Suppressor macrophage (primary cell): ENCODE measurements at places on chromosomes 6 and 20.

- no peak for DNase-seq
These were observed 141.6 kb upstream of the THBS2 start for GRCh38 chr6:169395080-169395805.

GRCh38 chr20:21967481-21967880, 262.0 kb downstream of the PAX1 start:
- DNase-seq, result no peak

GRCh38 chr6:75943381-75943780, 129.1 kb downstream of the IMPG1 start:
- DNase-seq, result no peak

GRCh38 chr20:56628873-56629463, at the start of gene TFAP2C:
Gene TFAP2C (plus strand): TSS chr20:56629306. CDS start chr20:56629545, 239 bp downstream.
- DNase-seq, result peak; percentile 71

GRCh38 chr20:9416421-9416820, 98.0 kb upstream of the LAMP5 start:
- DNase-seq, result no peak

DNA sequence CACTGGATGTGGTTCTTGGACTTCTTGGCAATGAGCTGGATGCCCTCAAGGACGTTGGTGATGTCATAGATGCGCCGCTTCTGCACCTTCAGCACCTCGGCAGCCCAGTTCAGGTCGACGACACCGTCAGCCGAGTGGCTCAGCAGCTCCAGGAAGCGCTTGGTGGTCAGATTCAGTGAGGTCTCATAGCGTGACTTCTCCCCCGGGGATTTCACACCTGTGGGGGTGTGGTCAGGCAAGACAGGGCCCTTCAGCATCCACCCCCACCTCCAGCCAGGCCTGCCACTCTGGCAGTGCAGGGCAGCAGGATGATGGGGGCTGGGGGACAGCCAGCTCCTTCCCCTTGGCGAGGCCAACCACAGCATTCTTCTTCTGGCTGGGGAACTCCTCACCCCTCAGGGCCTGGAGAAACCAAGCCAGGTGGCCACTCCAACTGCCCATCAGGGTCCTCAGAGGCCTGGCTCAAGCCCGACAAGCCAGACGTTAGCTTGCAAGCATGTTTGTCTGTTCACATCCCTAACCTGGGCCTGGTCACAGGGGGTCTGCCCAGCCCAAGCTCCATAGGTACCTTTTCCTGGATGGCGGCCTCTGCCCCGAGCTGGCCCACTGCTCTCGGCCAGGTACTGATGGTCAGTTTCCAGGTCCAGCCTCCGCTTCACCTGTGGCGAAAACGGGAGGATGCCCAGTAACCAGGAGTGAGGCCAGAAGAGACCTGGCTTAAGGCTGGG, 5.7 kb upstream of the NECAB3 start:
- DNase-seq, result no peak

DNA sequence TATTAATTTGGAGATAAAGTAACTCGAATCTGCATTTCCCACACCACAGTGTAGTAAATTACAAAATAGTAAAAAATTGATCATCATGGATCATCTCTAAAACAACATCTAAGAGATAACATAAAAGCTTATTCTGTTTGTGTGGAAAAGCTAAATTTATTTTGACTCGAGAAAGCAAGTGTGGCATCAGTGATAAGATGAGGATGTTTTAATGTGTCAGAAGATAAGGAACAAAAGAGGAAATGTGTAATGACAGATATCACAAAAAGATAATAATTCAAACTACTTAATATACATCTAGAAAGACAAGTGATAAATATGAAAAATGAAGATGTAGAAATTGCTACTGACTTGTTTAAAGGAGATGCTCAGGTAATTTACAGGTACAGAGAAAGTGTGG, 74.1 kb downstream of the DNAH8 start:
- DNase-seq, result no peak

- DNase-seq, result no peak
These were observed 76.3 kb upstream of the SGK1 start for GRCh38 chr6:134394208-134394607.

DNA sequence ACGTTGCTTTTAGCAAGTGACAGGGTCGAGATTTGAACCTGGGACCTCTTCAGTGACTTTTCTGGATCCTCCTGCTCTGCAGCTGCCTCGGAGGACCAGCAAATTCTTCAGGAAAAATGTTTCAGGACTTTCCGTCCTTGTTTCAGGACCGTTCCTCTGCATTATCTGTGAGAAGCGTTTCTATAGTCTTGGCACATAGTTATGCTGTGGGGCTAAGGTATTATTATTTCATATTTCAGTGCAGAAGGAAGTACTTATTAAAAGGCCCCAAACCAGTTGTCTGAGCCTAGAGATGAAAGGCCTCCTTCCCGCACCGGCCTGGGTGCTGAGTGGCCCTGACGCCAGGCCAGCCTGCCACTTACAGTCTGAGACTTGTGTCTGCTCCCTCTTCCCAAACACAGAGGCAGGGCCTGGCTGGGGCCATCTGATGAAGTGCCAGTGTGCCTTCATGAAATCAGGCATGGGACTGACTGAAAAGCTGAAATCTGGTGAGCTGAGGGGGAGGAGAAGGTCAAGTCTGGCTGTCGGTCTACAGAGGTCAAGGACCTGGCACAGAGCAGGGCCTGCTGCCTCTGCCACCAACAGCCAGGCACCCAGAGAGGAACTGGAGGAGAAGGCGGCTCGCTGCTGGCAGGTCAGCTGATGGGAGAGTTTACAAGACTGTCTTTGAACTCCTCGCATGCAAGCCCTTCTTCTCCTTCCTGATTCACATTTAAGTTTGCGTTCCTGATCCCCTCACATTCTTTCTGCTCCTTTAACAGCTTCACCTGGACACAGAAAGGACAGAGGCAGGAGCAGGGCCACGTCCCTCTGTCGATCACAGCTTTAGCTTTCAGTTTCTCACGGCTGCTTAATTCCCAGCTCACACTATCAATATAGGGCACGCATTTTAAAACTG, 8.9 kb upstream of the QKI start:
- peak; percentile 96 for DNase-seq

DNA sequence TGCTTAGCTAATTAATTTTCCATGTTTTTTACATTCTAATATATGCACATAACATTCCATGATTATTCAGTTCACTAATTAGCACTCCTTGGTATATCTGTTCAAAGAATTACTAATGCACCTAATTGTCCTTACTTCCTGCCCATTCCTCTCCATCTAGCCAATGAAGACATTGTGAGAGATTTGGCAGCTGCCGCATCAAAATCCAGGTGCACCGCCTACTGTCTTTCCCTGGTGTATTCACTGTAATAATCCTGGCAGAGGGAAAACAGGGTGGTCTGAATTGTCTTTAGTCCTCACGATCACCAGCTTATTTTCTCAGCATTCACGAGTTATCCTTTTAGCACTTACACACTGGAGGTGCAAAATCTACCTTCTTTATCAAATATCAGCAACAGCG, 61.0 kb upstream of the SCGN start:
- no peak for DNase-seq

DNA sequence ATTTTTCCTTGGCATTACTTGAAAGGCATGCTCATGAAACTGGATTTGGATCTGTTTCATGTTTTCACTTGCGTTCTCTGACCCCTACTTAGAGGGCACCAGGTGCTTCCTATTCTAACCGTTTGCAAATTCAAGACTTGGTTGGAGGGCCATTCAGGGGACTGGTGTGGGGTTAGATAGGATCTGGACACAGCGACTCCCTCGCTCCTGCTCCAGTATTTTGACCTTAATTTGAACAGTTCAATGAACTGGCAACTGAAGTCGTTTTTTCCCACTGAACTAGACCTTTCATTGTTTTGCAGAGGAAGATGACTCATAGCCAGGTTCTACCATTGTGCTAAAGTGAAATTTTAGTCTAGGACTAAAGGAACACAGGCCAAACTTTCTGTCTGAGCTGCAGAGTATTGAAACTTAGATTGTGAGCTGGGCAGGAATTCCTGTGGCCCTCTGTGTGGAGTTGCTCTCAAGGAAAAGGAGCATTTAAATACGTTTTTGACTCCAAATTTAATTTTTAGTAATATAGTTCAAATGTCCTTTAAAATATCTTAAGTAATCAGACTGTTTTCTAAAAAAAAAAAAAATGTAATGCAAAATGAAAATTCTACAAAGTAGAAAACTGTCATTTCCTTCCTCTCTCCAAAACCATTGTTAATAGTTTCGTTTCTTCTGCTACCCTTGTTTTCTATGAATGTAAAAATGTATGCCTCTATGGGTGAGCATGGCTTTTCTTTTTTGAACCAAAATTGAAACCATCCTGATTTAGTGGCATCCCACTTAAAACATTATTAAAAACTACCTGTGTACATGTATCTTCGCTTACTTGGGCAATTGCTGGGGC, 64.8 kb downstream of the UTRN start:
- peak; percentile 47 for DNase-seq

- no peak for DNase-seq
These were observed 59.9 kb downstream of the HTR1B start for GRCh38 chr6:77403424-77403823.

DNA sequence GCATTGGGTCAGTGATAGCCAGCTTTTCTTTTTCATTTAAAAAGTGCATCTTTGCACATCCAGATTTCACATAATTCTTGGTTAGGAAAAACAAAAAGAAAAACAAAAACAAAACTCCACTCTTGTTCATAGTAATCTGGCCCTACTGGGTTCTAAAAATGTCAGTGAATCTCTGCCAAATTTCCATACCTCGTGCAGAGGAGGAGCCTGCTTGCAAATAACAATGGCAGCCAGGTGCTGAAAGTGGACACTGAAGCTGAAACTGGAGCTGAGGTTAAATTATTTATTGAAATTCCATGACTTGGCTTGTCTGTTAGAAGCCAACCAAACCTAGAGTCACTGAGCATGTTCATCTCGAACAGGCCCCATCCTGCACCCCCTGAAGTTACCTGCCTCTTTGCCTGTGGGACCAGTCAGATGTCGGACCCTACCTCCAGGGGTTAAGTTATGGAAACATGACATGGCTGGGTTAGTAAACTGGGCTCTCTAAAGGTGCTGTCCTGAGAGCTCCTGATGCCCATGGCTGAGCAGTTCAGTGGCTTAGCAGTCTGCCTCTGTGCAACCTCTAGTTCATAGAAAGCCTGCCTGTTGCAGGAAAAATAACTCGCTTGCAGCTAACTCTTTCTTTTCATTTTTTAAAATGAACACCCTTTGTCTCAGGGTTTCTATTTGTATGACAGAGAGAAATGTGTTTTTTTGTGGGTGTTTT, 42.7 kb downstream of the CLIC5 start:
- DNase-seq, result no peak

GRCh38 chr6:88730611-88731011, 232.8 kb downstream of the RNGTT start:
- no peak for DNase-seq

GRCh38 chr6:137588472-137588871, 94.3 kb upstream of the OLIG3 start:
- DNase-seq, result no peak

GRCh38 chr6:110748453-110748852, 66.8 kb downstream of the CDK19 start:
- peak; percentile 24 for DNase-seq

DNA sequence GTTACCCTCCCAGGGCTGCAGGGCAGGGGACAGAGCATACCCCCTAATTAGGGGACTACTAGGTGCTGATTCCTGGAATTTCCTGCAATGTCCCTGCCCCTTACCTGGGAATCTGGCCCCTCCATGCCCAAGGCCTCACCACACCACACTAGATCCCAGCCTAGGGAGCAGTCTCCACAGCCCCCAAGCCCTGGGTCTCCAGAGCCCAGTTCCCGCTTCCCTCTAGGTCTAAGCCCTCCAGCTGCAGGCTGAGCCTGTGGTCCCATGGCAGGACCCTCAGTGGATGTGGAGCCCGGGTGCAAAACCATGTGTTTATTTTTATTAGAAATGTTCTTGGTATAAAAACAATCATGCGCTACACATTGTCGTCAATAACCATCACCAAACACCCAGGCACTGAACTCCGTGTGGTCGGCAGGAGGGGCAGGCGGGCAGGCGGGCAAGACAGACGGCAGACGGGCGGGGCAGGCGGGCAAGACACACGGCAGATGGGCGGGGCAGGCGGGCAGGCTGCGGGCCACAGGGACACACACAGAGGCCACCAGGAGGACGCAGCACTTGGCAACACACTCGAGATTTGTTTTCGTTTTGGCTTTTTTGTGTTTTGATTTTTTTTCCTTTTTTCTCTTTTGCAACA, 124.2 kb downstream of the GRM4 start:
- DNase-seq, result no peak

GRCh38 chr6:129686941-129687627, 22.9 kb downstream of the ARHGAP18 start:
- DNase-seq, result peak; percentile 82

GRCh38 chr6:155449450-155450239, 6.0 kb downstream of the NOX3 start:
- no peak for DNase-seq

GRCh38 chr20:41007481-41007880, 21.1 kb upstream of the TOP1 start:
- peak; percentile 15 for DNase-seq

GRCh38 chr20:51091406-51092195, 68.7 kb upstream of the KCNG1 start:
- DNase-seq, result no peak

- no peak for DNase-seq
These were observed 162.4 kb upstream of the KCNG1 start for GRCh38 chr20:51185277-51185676.

GRCh38 chr6:148235446-148235845, 107.2 kb upstream of the SASH1 start:
- no peak for DNase-seq

GRCh38 chr6:30841644-30842504, 42.4 kb upstream of the DDR1 start:
- no peak for DNase-seq

GRCh38 chr6:78935553-78935952, 68.2 kb downstream of the IRAK1BP1 start:
- no peak for DNase-seq

DNA sequence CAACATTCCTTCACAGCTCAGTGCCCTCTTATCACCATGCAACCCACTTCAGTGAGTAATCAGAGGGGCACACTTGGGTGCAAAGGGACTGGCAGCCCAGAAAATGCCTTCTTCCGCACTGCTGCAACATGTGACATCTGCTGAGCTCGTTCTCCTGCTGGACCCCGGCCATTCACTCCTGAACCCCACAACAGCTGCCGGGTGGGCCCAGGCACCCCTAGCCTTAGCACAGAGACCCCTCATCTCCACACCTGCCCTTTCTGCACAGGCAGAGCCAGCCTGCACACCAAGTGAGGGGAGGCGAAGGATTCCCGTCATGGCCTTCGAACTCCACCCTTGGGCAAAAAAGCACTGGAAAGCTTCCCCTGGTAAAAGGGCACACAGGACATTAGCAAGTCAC, 164.3 kb upstream of the RIN2 start:
- no peak for DNase-seq
